ENCODE measurements at places on chromosomes 3 and 15. TPM values are rescaled to one million over a fixed set of nuclear protein-coding genes. Genes with fewer than 3 reads are reported as not detected.
A peak's percentile ranks its signal among the peaks of the same experiment; 100 is the strongest.

Gene PRKCD
- total RNA-seq, result 18.9 TPM

Gene GP5
- not detected for total RNA-seq

Gene SPSB4
- total RNA-seq, result not detected

Gene CEP152
- total RNA-seq, result 3.6 TPM

Gene ST6GAL1
- 11.8 TPM for total RNA-seq

Gene METTL6
- 61.3 TPM for total RNA-seq

Gene ANKRD63
- 8.4 TPM for total RNA-seq

Gene PLSCR5
- total RNA-seq, result not detected

Gene CLDN16
- not detected for total RNA-seq

Gene CCDC13
- 1.4 TPM for total RNA-seq

Gene NPTN
- total RNA-seq, result 74.7 TPM

- DNase-seq, result no peak
Observed at GRCh38 chr3:53158765-53159155, 2.2 kb upstream of the PRKCD start.

GRCh38 chr3:5498981-5499380 lies 311.5 kb downstream of the EDEM1 start:
- DNase-seq, result no peak

GRCh38 chr15:98952381-98952803 lies 55.2 kb downstream of the PGPEP1L start:
- no peak for DNase-seq

- DNase-seq, result no peak
Observed at GRCh38 chr15:85527895-85528294, 147.5 kb downstream of the AKAP13 start.

DNA sequence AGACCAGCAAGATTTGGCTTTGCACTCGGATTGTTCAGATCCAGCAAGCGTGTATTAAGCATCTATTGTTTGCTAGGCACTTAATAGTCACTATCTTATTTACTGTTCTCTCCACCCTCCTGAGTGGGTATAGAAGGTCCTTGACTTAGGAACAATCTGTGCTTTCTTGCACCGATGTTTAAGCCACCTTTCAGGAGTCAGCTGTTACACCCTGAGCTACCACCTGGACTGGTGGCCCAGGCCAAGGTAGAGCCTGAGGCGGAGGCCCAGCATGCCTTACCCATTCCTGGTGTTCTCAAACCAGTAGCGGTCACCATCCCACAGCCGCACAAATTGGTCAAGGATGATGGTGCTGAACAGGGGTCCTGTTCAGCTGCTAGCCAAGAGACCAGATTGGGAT lies 10.0 kb downstream of the DUOX1 start:
- DNase-seq, result no peak

- DNase-seq, result no peak
Observed at GRCh38 chr3:179174898-179175297, 26.7 kb downstream of the PIK3CA start.

DNA sequence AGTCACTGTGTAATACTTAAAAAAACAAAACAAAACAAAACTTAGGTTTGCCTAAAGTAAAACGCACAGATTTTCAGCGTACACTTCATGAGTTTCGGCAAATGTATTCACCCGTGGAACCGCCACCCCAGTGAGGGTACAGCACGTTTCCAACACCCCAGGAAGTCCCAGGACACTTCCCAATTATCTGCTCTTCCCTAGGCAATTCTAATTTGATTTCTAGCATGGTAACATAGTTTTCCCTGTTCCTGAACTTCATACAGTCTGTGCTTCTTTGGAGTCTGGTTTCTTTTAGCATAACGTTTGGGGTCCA lies 497 bp upstream of the CLASP2 start:
- no peak for DNase-seq

- no peak for DNase-seq
Observed at GRCh38 chr3:58627941-58628340, 38.6 kb downstream of the FAM3D start.

DNA sequence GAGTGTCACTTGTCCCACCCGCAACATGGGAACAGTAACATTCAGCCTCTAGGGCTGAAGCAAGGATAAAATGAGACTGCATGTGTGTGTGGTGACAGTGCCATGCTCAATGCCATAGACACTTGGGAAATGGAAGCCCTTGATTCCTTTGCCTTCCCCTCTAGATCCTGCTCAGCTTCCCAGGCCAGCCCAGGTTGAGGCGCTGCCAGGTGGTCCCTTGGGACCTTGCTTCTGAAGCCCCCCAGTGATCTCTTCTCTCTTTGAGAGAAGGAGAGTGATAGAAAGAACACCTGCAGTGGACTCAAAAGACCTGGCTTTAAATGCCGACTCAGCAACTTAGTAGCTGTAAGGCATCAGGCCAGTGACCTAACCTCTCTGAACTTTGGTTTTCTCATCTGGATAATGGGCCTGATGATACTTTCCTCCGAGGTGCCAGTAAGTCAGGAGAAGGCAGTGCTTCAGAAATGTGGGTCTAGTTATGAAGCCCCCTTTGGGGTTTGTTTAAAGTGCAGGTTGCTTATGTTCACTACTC lies 144.5 kb downstream of the RPLP1 start:
- no peak for DNase-seq

- no peak for DNase-seq
Observed at GRCh38 chr15:100588638-100589242, 13.2 kb downstream of the LINS1 start.

GRCh38 chr3:35932995-35933394 lies 293.7 kb downstream of the ARPP21 start:
- no peak for DNase-seq

- no peak for DNase-seq
Observed at GRCh38 chr3:23720885-23721284, 84.9 kb upstream of the UBE2E1 start.

DNA sequence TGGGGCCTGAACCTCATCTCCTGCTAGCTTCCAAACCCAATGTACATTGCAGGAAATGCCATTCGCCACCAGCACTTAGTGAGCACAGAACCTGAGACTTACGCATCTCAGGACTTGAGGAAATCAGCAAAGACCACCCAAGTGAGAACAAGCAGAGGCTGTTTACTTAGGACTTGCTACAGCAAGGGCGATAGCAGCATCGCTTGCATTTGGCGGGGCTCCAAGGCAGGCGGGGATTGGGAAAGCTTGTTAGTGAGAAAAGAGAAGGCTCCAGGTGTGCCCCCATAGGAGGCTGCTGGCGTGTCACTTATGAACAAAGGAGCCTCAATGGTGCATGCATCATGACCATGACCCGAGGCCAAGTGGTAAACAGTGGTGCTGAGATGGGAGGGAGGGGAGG lies 19.7 kb downstream of the SLC6A20 start:
- DNase-seq, result no peak

- DNase-seq, result no peak
Observed at GRCh38 chr15:89991312-89991711, 9.8 kb upstream of the ZNF710 start.

DNA sequence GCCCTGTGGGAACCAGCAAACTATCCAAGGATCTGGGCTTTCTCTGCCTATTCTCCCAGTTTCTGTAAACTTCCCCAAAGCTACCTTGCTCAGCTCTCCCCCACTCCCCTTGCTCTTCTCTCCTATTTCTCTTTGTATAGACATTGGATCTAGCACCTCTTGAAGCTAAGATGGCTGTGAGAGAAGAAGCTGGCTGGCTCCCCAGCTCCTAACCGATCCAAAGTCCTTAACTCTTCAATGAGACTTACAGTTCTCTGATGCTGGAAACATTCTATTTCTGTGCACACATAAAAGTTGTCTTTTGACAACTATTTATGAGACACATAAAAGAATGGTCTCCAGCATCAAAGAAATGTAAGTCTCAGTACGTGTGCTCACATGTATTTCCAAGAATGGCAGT lies 70.6 kb upstream of the C3orf80 start:
- no peak for DNase-seq

- DNase-seq, result no peak
Observed at GRCh38 chr15:59591356-59591755, 20.2 kb upstream of the GCNT3 start.

- DNase-seq, result peak; percentile 15
Observed at GRCh38 chr3:186849374-186849975, 7.0 kb downstream of the ADIPOQ start.

GRCh38 chr15:81941479-81941878 lies 104.3 kb downstream of the MEX3B start:
- DNase-seq, result peak; percentile 8
